ENCODE measurements at places on chromosomes 13 and 19.

- DNase-seq: no peak
Observed at GRCh38 chr19:29380581-29380980, 145.2 kb upstream of the VSTM2B start.

GRCh38 chr13:96967248-96967745, 27.0 kb downstream of the OXGR1 start:
- DNase-seq: no peak

GRCh38 chr13:110914331-110915056, 375 bp downstream of the ANKRD10 start:
- DNase-seq: peak; percentile 76

DNA sequence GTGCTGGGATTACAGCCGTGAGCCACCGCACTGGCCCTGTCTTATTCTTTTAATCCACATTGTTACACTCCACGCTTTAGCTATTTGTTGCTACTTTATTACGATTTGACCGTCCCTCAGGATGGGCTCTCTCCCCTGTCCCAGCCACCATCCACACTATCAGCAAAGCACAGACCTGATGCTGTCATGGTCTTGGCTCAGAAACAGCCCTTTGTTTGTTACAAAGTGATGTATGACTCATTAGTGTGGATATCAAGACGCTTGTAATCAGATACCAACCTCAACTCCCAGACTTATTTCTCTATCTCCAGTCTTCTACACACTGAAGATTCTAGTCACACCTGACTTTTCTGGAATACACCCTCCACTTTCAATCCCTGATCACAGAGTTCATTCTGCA, 84.6 kb upstream of the FREM2 start:
- DNase-seq: no peak

- DNase-seq: no peak
Observed at GRCh38 chr19:39232708-39233107, 12.1 kb downstream of the IFNL3 start.

DNA sequence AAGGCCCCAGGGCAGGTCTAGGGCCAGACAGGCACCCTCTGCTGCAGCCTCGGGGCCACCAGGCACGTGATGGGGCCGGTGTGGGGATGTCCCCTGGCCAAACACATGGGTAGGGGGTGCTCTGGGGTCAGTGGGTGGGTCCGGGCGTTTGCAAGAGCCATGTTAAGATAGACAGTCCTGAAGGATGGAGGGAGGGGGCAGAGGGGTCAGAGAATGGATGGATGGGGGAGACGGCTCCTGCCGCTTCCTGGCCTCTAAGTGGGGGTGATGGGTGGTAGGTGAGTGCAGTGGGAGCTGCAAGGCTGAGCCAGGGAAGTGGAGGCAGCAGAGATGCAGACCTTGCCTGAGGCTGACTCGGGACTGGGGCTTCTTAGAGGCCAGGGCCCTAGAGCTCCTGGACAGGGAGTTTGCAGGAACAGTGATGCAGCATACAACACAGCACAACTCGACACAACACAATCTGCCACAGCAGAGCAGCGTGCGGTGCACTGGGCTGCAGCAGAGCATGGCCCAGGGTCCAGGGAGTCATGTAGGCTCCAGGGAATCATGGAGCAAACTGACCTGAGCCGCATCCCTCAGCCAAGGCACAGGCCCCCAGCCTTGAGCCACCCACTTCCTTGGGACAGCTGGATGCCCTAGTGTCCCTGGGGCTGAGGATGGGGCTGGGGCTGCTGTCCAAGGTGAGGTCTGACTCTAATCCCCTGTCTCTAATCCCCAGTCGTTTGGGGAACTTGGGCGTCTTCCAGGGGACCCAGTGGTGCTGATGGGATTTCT, 97.5 kb downstream of the SCGB2B2 start:
- no peak for DNase-seq

- no peak for DNase-seq
Observed at GRCh38 chr13:40656358-40656757, 10.1 kb downstream of the FOXO1 start.

GRCh38 chr13:96898212-96898611, 96.1 kb downstream of the OXGR1 start:
- no peak for DNase-seq

DNA sequence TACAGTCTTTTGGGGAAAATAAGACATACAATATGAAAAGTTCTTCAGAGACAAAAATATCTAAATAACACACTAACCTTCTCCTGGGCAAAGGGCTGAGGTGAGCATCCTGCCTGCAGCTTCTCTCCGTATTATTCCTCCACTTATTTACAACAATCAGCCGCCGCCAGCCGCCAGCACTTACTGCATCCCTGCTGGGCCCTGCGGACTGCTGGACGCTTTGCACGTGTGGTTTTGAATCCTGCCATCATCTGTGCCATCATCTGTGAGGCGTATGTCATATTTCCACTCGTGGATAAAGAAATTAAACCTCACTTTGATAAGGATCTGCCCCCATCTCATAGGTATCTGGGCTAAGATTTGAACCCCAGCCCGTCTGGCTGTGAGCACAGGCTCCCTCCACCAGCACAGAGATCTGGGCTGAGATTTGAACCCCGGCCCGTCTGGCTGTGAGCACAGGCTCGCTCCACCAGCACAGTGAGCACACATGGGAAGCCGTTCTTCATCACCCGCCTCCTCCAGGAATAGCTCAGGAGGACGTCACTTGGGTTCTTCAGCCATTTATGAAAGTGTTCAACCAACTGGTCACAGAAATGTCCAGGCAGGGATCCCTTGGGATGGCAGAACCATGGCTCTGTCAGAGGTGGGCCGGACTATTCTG, 35.2 kb upstream of the TUBGCP3 start:
- no peak for DNase-seq

GRCh38 chr13:93407551-93407950, 180.9 kb downstream of the GPC6 start:
- DNase-seq: no peak

- peak; percentile 69 for DNase-seq
Observed at GRCh38 chr19:17766543-17767131, 15.4 kb downstream of the FCHO1 start.

DNA sequence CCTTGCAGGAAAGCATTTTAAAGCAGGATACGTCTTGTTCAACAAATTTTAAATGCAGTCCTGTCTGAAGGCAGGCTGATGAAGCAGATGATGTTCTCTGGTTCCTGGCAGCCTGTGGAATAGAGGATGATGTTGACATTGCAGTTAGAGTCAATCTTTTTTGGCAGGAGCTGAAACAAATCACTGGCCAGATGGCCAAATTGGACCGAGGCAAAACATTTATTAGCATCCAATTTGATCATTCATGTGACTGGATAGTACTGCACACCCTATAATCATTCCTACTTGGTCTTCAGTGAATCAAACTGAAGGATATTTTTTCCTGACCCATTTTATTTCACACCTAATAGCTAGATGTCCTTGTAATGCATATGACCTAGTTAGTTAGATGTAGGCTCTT, 172.2 kb upstream of the SLC10A2 start:
- no peak for DNase-seq

DNA sequence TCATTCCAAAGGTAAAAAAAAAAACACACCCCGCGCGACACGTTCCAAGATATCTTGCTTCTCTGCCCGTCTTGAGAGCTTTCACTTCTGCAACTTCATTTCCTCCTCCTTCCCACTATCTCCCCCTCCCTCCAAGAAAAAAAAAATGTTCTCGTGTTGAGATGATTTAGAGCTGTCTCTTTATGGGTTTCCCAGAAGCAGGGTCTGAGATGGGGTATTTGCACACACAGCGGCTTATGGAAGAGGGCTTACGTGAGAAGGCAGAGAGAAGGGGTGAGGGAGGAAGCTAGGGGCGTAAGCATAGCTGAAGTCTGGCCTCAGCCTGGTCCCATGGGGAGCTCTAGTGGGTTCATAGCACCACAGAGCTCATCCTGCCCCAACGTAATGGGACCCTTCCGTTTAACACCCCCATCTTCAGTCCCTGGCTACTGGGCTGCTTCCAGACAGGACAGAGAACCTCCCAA, 31.3 kb upstream of the USE1 start:
- DNase-seq: no peak

- DNase-seq: peak; percentile 45
Observed at GRCh38 chr19:2476451-2477140, 669 bp downstream of the GADD45B start.

GRCh38 chr13:90968166-90968904, 379.2 kb upstream of the MIR17HG start:
- no peak for DNase-seq

- DNase-seq: no peak
Observed at GRCh38 chr19:34313188-34313587, 51.8 kb upstream of the GPI start.

DNA sequence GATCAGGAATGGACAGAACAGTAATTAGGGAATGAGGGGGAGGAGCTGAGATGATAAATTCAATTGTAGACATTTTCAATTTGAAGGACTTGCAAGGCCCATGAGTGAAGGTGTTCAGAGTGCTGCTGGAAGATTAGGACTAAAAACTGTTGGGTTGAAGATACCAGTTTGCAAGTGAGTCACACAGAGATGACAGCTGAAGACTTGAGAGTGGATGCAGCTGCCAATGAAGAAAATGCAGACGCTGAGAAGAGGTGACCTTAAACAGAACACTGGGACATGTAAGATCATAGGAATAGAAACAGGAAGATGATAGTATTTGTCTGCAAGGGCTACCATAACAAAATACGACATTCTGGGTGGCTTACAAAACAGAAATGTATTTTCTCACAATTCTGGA, 1716.5 kb upstream of the SLC10A2 start:
- no peak for DNase-seq

DNA sequence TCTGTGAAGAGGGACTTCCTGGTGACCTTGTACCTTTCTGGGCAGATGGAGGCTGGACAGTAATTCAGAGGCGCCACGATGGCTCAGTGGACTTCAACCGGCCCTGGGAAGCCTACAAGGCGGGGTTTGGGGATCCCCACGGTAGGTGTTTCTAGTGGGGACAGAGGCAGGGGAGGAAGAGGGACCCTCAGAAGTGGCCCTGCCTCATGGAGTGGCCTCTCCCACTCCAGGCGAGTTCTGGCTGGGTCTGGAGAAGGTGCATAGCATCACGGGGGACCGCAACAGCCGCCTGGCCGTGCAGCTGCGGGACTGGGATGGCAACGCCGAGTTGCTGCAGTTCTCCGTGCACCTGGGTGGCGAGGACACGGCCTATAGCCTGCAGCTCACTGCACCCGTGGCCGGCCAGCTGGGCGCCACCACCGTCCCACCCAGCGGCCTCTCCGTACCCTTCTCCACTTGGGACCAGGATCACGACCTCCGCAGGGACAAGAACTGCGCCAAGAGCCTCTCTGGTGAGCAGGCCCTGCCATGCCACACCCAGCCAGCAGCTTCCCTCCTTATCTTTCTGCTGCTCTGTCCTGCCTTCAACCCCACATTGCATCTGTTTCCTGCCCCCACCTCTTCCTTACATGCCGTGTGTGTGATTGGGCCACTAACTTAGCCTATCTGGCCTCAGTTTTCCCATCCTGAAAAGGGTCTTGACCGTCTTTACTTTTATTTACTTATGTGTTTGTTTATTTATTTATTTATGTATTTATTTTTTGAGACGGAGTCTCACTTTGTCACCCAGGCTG, 7.3 kb downstream of the ANGPTL4 start:
- no peak for DNase-seq

- peak; percentile 87 for DNase-seq
Observed at GRCh38 chr19:43470288-43470687, 4.9 kb upstream of the LYPD3 start.

DNA sequence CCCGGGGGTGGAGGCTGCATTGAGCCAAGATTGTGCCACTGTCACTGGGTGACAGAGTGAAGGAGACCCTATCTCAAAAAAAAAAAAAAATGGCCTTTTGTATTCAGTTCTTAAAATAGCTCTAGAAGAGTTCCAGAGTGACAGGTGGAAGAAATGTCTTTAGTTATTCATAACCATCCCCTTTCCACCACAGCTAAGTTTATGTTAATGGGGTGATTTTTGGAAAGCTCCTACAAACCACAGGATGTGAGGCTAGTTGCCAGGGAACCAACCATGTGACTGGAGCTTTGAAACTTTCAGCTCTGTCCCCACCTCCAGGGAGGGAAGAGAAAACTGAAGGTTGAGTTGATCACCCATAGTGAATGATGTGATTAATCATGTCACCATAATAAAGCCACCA, 6.9 kb downstream of the ZNF490 start:
- DNase-seq: peak; percentile 64

DNA sequence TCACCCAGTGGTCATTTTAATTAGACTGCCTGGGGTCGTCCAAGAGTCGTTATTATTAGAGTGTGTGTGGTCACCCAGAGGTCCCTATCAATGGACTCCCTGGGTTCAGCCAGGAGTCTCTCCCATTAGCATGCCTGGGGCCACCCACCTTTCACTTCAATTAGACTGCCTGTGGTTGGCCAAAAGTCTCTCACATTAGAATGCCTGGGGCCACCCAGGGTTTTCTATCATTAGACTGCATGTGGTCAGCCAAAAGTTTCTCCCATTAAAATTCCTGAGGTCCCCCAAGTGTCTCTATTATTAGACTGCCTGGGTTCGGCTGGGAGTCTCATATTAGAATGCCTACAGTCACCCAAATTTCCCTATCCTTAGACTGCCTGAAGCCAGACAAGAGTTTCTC, 1472.6 kb downstream of the UQCRFS1 start:
- DNase-seq: no peak

DNA sequence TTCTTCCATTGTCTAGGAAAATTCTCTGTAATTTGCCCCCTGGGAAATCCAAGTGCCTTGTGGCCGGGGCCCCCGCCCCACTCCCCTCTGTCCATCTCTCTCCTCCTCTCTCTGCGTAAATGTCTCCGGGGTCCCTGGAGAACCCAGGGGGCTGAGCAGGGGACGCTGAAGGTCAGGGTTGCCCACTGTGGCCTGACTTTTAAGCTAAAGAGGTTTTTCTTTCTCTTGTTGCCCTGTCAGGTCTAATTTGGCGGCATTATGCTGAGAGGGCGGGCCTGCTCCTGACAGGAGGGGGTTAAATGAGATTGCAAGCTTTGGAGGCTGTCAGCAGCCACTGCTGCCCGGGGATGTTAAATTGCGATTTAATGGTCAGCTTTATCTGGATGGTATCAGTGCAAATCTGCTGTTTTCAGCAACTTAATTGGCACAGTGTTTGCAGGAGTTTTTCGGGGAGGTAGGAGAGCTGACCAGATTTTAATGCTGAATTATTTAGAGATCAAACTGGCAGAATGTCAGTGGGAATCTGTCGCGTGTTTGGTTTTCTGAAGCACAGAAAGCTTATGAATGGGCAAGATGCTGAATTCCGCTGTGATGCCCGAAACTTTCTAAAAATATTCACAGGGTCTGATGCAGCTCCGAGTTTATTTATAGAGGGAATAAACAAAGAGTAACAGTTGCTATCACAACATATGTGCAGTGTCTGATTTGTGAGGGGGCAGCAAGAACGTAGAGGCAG, 93.2 kb upstream of the SOX1 start:
- no peak for DNase-seq

- DNase-seq: no peak
Observed at GRCh38 chr13:75506018-75506417, 24.0 kb upstream of the TBC1D4 start.

- no peak for DNase-seq
Observed at GRCh38 chr13:98157188-98157587, 14.3 kb downstream of the FARP1 start.
